ENCODE measurements at places on chromosomes 6 and 20. TPM values are rescaled to one million over a fixed set of nuclear protein-coding genes. Genes with fewer than 3 reads are reported as not detected.

- DNase-seq: no peak
Measured at GRCh38 chr6:12241493-12242175, 48.5 kb upstream of the EDN1 start.

GRCh38 chr20:40961176-40961575 lies 67.4 kb upstream of the TOP1 start:
- DNase-seq: no peak

HLA-DQA1 gene
- 4.7 TPM for total RNA-seq

UBE2C gene
- 24.1 TPM for total RNA-seq

- no peak for DNase-seq
Measured at GRCh38 chr6:169977434-169978265, 226.2 kb downstream of the ERMARD start.

ARFGEF3 gene
- total RNA-seq: 11.8 TPM

TRIM40 gene
- not detected for total RNA-seq

All from lower leg skin (tissue), 4 donors.